Activated CD4-positive, alpha-beta T cell treated with anti-CD3 and anti-CD28 coated beads, Interleukin-2, amount 50 U/mL, for 24 hours (primary cell): ENCODE measurements at places on chromosomes 6 and 20.

GRCh38 chr6:5191222-5191621 is 69.5 kb downstream of the LYRM4 start:
- DNase-seq = no peak

- DNase-seq = no peak
Measured at GRCh38 chr20:4763723-4764510, 42.2 kb downstream of the PRND start.

DNA sequence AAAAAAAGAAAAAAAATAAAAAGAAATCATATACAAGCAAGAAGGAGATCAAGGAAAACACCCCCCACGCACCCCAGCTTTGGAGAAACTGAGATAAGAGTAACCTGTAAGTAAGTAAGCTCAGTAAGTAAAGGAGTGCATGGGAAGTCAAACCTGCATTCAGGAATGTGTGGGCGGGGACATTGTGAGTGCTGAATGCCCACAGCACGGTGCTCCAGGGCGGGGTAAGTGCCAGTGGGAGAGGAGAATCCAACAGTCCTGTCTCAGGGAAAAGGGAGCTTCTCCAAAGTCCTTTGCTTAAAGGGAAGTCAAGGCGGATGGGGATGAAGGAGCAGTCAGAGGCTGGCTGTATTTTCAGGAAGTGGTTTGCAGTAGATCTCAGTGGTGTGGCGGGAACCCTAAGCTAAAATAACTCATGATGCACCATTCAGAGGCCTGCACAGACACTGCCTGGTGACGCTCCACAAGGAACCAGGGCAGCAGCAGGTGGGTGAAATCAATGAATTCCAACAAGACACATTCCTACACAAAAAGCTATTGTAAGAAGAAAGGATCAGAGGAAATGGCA is 368.0 kb downstream of the QKI start:
- no peak for DNase-seq

- no peak for DNase-seq
Measured at GRCh38 chr6:14023855-14024254, 93.7 kb upstream of the CD83 start.

DNA sequence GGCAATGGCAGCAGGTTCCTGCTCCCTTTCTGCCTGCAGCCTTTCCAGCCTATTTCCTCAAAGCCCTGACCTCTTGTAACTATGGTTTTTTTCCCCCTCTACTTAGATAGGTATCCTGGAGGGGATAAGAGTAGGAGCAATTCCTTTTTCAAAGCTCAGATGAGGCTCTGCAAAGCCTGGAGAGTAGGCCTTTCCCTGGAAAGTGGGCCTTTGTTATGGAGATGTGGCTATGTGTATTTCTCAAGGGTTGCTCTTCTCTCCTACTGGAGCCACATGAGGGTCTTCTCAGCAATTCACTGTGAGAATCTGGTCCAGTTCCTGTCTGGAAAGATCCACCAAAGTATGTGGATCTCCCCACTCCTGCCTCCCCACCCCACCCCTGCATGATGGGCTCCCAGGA is 96.0 kb downstream of the DTD1 start:
- DNase-seq = no peak

- no peak for DNase-seq
Measured at GRCh38 chr20:235891-236290, 8.8 kb downstream of the DEFB129 start.

DNA sequence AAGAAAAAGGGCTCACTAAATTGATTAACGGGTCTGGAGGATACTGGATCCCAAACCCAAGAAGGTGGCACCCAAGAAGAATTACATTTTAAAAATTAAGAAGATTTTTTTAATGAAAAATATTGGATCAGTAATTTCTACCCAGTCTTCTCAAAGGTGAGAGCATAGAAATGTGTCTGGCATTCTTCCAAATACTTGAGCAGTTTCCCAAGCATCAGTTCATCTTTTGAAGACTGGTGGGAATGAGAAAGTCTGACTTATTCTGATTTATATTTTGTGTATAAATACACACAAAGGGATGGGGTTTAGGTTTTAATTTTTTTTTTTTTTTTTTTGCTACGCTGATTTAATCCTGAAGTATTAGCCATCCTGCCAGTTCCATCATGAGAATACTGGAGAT is 3.3 kb downstream of the MGME1 start:
- DNase-seq = no peak

- peak; percentile 33 for DNase-seq
Measured at GRCh38 chr20:62642666-62643520, 590 bp downstream of the SLCO4A1 start.

- no peak for DNase-seq
Measured at GRCh38 chr6:87213364-87213763, 58.0 kb downstream of the ZNF292 start.

DNA sequence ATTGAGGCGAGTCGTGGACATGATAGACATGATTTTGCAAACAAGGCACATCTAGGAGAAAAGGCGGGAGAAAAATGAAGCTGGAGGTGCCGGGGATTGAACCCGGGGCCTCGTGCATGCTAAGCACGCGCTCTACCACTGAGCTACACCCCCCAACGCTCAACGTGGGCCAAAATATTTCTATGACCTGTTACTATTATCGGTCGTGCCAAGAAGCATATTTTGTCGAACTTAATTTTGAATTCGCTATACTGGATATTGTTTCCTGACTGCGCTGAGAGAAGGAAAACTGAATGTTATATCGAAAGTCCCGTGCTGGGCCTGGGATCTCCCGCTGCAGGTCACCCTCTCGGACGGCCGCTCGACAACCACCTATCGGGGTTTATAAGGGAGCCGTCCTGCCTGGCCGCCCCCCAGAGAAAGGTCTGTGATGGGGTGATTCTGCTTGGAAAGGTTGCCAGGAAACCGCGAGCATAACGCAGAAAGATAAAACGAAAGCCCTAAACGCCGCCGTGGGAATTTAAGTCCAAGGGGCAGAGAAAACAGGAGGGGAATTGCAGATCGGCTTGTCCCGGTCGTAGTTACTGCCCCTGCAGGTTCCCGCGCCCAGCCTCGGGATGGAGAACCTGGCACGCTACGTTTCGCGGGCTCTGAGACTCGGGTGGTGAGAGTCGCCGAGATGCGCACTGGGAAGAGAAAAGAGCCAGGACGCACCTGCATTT is 60.0 kb downstream of the TRIM27 start:
- peak; percentile 91 for DNase-seq

DNA sequence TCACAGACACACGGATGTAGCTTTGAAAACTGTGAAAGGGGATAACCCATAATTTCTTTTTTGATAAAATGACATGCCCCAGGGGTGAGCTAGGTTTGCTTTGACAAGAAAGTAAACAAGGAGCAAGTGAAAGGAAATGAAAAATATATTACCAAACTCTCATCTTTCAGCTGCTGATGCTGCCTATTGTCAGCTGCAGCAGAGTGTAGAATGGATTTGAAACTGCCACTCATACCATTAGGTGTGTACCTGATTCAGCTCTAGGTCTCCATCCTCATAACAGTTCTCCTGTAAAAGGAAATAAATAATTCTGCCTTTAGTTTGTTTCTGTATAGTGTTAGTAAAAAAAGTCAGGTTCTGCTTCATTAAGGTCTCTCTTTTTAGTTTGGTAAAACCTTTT is 415.1 kb upstream of the MARCKS start:
- DNase-seq = no peak

DNA sequence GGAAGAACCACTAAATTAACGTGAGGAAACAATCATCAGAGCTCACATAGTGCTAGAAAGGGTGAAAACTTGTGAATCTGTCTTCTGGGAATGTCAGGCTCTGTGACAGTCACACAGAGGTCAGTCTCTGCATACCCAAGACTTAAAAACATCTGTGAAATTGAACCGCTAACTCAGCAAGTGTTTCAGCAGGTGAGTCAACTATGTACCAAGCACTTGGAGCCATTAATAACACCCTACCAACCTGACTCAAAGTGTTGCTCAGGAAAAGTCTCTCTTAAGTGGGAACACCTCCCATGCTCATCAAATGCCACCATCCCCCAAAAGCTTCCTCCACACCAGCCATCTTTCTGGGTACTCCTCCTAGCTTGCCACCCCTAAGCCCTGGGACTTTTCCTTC is 92.3 kb upstream of the CARMIL1 start:
- DNase-seq = no peak

- no peak for DNase-seq
Measured at GRCh38 chr6:89745716-89746115, 73.9 kb downstream of the MDN1 start.

- DNase-seq = peak; percentile 11
Measured at GRCh38 chr6:28922821-28923317, 916 bp downstream of the TRIM27 start.

- no peak for DNase-seq
Measured at GRCh38 chr6:140811642-140812041, 1321.1 kb upstream of the GJE1 start.

- no peak for DNase-seq
Measured at GRCh38 chr6:81309811-81310210, 442.7 kb downstream of the TENT5A start.

DNA sequence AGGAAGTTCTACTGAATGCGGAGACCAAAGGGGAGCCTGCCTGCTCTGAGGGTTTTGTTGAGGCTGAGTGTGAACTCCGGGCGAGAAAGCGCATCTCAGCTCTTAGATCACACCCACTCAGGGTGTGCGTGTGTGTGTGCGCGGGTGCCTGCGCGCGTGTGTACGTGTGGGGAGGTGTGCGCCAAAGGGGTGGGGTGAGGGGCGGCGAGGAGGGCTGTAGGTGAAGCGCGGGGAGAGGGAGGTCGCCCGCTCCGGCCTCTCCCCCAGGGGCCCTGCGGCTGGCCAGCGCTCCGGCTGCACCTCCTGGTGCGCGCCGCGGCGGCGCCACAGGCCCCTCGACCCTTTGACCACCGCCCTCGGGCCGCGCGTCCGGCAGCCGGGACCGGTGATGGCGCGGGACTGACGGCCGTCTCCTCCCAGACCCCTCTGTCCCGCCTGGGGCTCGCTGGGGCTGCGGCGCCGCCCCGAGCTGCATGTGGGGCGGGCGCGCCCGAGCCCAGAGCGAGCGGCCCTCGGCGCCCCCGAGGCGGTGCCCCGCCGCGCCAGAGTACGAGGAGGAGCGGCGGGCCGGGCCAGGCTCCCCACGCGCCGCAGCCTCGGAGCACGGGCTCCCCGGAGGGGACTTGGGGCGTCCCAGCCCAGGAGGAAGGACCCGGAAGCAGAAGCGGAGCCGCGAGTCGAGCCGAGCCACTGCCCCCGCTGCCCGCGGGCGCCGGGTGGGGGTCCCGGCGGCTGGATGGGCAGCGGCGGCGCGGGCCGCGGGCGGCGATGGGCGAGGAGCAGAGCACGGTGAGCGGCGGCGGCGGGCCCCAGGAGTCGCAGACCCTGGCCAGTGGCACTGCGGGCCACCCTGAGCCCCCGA is at the start of gene RNF217:
Gene RNF217 (plus strand): TSS at position 661 of the 862 bp plus-strand sequence. CDS start 108 bp downstream, at position 769.
- DNase-seq = no peak

DNA sequence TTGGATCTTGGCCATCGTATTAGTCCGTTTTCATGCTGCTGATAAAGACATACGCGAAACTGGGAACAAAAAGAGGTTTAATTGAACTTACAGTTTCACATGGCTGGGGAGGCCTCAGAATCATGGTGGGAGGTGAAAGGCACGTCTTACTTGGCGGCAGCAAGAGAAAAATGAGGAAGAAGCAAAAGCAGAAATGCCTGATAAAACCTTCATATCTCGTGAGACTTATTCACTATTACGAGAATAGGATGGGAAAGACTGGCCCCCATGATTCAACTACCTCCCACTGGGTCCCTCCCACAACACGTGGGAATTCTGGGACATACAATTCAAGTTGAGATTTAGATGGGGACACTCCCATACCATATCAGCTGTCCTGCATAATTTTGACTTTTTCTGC is 20.1 kb upstream of the REPS1 start:
- DNase-seq = no peak

- DNase-seq = no peak
Measured at GRCh38 chr6:129485746-129486145, 224.2 kb downstream of the ARHGAP18 start.
